ENCODE measurements at places on chromosomes 3 and 15.

- DNase-seq = no peak
These were observed 124.2 kb downstream of the FAM174B start for GRCh38 chr15:92531406-92531805.

- no peak for DNase-seq
These were observed 18.5 kb downstream of the TTC21A start for GRCh38 chr3:39125841-39126500.

DNA sequence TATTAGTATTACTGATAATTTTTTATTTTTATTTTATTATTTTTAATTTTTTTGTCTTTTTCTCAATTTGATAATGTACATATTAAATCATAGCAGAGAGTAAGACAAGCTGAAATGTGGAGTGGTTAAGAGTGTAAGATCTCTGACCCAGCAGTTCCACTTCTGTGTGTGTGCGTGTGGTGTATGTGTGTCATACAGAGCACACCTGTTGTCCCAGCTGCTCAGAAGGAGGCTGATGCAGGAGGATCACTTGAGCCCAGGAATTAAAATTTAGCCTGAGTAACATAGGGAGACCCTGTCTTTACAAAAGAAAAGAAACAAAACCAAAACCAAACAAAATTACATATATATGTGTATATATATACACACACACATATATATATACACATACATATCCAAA lies 1.4 kb upstream of the CIDEC start:
- no peak for DNase-seq

DNA sequence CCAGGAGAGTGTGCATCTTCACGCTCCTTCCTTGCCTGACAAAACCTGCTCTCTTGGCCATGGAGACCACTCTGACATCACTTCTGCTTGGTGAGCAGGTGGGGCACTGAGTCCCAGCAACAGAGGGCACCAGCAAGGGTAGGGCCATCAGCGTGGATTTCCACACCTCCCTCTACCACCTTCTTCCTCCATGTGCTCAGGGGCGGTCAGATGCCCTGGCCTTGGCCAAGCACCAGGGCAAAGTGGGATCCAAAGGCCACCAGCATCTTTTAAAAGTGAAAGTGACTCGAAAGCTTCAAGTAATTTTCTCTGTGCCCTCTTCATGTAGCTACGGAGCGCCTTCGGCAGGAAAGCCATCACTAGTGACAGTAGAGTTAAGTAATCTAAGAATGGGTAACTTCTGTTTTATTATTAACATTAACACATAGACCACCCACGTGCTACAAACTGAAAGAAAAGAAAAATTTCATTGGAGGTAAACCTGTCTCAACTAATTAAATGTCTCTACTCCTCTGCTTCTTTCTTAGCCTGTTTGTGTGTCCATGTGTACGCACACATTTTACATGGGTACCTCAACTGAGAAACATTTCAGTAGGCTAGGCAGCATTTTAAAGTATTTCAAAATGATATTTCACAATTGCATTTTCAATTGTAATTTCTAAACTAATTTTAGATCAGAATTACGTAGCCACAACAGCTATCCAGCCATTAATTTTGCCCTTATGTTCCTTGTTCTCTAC lies 57.9 kb downstream of the CHSY1 start:
- no peak for DNase-seq

- no peak for DNase-seq
These were observed 65.4 kb downstream of the FBN1 start for GRCh38 chr15:48579945-48580671.

- no peak for DNase-seq
These were observed 19.8 kb upstream of the PIGZ start for GRCh38 chr3:196988241-196989029.

DNA sequence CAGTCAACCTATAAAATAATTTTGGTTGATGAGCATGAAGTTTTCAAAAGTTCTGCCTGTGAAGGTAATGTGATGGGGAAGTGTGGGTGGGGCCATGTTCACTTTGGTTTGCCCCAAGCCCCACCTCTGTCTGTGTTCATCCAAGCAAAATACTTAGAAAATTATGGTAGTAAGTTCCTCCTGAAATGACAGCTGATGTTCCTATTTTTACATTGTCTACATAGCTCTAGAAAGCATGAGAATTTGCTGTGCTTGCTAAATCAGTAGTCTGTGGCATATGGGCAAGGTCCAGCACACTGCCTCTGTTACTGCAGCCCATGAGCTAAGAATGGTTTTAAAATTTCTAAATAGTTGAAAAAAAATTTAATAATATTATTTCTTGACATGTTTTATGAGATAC lies 21.9 kb upstream of the CP start:
- DNase-seq = no peak

DNA sequence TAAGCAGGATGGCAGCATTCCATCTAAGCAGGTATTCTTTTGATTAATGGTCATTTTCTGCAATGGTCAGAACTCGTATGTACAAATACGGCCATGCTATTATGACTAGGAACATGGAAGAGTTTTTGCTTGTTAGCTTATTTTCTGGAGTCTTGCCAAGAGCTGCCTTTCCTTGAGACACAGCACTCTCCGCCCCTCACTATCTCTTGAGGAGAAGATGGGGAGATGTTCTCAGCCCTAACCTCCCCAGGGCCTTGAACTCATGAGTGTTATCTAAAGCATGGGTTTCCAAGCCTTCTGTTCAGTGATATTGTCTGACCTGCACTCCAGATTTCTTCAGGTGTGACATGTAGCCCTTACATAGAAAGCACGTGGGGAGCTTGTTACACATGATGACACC lies 65.9 kb upstream of the ACTC1 start:
- no peak for DNase-seq

DNA sequence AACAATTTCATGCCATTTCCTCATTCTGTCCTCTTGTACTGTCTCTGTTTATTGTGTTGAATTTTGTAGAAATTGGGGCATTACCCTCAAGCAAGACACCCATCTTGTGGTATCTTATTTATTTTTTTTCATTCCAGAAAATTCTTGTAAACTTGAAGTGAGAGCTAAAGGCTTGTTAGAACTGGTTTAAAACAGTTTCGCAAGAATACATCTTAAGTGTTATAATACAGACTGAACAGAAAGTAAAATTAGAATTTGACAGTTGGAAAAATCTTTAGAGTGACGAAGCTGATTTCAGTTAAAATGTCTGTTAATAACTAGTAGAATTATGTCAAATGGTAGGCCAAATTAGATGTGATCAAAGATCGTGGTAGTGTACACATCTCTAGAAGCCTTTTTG lies 26.9 kb downstream of the RNF13 start:
- no peak for DNase-seq

DNA sequence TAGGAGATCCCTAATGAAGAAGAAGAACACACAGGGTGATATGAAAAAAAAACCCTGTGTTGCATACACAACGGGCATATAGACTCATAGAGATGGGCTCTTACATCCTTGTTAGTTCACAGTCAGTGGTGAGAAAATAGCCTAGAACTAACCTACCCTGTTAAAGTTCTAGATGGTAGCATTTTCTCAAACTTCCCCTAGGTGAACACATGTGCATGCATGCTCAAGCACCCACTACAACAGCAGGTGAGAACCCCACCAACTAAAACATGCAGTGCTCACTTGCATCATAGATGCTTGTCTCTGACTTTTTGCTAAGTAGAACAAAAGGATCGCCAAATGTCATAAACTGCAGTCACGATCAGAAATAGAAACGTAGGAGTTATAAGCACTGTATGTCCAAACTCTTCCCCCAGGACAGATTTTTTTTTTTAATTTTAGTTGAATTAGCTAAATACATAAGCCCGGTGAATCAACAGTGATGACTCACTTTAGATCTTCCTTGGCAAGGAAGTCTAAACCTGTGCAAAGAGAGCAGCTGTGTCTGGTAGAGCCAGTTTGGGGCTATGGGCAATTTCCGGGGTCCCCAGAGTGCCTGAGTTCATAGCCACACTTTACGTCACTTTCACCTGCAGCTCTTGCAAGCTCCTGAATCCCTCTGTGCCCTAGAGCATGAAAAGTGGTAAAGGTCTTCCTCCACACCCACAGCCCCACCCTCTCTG lies 96.2 kb upstream of the SEMA6D start:
- no peak for DNase-seq

- no peak for DNase-seq
These were observed 177.9 kb downstream of the CDIN1 start for GRCh38 chr15:36757189-36757814.

DNA sequence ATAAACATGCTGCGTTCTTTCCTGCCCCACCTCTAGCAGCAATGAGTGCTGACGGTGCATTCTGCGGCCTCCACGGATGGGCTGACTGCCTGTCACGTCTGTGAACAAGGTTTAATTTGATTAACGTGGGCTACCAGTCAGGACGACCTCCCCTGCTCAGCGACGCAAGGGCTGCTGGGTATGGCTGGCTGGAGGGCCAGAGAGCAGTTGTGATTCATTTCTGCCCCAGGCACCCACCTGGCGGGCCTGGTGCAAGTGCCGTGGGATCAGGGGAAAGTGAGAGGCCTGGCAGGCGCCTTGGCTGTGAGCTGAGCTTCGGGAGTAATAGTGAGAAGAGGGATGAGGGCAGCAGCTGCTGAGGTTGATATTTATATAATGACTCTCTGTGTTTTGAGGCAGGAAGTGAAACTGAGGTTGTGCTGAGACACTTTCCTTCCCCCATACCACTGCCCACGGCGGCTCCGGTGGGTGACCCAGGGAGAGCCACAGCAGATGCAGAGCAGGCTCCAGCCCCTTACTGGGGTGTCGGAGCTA lies 190.4 kb upstream of the BCL6 start:
- DNase-seq = no peak

- no peak for DNase-seq
These were observed 508.6 kb upstream of the IL12A start for GRCh38 chr3:159480046-159480445.

DNA sequence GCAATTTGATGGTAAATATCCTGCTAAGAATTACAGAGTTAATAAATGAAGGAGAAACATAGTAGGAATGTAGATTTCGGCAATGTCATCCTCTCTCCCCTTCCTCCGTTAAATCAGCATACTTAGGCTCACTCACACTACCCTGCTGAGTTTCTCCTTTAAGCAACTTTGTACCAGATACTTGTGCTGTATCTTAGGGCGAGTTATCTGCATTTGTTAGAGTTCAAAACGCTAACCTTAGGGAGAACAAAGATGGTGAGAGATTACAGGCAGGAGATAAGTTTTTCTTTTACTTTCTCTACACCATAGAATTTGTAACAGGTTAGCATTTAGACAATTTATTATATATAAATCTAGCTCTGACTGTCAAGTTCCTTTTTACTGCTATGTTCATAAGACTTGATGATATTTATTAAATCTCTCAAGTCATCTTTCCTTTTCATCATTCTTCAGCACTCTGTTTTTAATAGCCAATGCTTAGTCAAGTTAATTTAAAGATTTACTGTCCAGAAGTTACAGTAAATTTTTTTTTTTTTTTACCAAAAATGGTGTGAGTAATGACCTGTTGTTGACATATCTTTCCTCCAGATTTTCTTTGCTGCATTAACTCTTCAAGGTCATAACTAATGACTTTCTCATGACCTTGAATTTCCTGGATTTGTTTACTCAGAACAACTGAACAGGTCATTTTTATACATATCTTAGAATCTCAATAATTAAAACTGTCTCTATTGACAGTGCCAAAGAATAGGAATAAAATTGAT lies 22.2 kb downstream of the SUCNR1 start:
- DNase-seq = no peak

DNA sequence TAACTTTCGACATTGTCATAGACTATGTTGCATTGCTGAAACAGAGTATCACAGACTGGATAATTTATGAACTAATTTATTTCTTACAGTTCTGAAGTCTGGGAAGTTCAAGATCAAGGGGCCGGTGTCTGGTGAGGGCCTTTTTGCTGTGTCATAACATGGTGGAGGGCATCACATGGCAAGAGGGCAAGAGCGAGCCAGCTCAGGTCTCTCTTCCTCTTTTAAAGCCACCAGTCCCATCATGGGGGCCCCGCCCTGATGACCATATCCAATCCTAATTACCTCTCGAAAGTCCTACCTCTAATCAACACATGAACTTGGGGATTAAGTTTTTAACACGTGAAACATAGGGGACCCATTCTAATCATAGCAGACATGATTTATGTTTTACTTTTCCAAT lies 33.5 kb upstream of the DCUN1D1 start:
- DNase-seq = no peak

DNA sequence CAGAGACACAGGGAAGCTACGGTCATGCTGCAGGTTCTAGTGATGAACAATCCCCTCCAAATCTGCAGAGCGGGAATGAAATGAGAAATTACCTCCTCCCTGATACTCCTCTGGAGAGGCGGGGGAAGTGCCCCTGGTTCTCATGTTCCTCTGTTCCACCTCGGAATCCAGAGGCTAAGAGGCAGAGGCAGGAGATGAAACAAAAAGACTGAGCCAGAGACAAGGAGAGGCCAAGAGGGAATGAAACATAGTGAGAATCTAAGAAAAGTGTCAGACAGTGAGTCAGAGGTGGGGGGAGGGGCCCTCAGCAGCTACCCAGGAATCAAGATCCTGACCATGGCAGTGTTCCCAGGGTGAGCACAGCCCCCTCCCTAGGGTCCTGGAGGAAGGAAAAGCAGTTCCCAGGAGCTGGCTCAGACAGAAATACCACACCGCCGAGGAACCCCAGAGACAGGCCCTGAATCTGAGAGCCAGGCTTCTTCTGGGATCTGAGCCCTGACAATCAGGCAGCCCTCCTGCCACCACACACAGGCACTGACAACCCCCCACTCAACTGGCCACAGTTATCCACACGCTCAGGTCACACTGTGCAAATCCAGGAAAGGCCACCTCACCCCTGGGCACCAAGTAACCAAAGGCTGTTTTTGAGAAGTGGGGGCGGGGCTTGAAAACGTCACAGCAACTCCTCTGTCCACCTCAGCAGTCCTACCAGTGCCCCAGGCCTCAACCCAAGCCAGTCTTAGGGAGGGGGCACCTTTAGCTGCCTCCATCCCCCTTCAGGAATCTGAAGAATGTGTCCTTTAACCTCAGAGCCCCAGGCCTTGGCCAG lies 2.4 kb downstream of the CSRNP1 start:
- DNase-seq = no peak

- no peak for DNase-seq
These were observed 2.7 kb downstream of the FOXP1 start for GRCh38 chr3:71580636-71581456.

DNA sequence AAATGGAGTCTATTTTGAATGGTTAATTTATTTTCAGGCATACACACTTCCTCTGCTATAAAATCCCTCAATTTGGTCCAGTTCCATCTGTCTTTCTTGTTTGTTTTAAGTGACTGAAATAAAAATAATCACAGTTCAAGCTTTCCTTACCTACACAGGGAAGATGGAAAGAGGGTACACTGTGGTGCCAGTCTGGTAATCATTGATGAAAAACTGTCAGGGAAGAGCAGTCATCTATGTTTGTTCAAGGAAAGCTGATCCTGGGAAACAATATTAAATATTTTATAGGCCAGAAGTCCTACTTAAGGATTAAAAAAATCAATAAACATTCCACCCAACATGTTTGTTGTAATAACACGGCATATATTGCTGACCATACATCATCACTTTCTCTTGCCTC lies 115.2 kb upstream of the KCNMB2 start:
- DNase-seq = no peak

Data from activated T-helper 1 cell treated with anti-CD3 and anti-CD28 coated beads, Interleukin-2, amount 50 U/mL, for 16 hours (primary cell).